ENCODE measurements at places on chromosomes 6 and 20.

DNA sequence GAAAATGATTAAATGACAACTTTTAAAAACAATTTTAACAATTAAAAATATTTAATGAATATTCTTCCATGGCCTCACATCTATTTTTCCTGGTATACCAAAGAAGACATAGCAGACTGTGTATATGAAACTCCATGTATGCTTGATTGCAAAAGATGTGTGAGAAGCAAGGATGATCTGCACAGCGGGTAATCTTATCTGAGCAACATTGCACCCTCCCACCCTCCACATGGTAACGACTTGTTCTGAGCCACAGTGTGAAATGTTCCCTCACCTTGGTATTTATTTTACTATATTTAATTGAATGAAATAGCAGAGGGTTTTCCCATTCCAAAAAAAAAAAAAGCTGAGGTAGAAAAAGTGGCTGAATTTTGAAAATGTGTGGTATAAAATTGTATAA lies 204.4 kb downstream of the SYNE1 start:
- DNase-seq, result no peak

DNA sequence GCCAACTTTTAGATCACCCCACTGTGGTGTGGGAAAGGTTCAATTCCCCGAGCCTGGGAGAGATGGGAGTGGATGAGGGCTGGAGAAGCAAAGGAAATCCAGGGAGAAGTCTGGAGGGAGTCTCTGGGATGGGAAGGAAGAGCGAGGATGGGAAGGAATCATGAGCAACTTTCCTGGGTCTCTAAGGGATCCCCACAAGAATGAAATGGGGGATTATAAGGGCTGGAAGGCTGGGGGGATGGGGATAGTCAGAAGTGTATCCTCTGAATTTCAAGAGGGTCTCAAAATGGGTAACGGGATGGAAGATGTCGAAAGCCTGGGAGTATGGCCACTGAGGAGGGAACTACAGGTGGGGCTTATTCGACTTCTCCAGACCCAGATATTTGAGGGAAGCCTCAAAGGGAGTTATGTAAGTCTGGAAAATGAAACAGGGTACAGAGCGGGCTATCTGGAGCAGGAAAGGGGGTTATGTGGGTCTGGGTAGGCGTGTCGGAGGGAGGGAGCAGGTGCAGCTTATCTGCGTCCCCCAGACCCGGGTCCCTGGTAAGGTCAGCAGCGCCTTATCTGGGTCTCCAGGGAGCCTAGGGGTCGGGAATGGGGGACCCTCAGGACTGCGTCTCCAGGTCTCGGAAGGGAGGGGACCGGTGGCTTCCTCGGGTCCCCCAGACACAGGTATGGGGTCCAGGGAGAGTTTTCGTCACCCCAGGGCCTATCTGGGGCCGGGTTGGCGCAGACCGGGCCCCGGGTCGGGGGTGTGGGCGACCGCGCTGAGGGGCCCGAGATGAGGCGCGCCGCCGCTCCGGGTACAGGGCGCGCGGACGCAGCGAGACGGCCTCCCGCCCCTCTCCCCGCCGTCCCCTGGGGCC lies 550 bp downstream of the PLAGL2 start:
- DNase-seq, result no peak

GRCh38 chr20:54980103-54980960 lies 504.9 kb downstream of the DOK5 start:
- DNase-seq, result no peak

DNA sequence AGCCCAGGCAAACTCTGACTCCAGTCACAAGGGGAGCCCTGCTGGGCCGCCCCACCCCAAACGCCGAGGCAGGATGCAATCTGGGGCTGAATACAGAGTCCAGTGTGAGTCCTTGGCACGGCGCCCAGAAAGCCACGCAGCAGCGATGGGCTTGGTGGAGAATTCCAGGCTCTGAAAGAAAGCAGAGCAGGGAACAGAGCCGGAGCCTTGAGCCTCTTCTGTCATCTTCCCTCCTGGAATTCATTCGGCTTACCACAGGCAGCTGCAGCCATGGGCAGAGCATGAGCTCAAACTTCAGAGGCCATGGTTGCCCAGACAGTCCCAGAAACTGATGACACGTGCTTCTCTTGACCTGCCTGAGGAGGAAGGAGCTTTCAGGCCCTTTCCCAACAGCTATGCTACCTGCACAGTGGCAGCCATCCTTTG lies 441.1 kb upstream of the JARID2 start:
- DNase-seq, result no peak

GRCh38 chr6:40485300-40485699 lies 101.9 kb downstream of the LRFN2 start:
- no peak for DNase-seq

- no peak for DNase-seq
These were observed 19.8 kb upstream of the STXBP5 start for GRCh38 chr6:147184379-147184778.

DNA sequence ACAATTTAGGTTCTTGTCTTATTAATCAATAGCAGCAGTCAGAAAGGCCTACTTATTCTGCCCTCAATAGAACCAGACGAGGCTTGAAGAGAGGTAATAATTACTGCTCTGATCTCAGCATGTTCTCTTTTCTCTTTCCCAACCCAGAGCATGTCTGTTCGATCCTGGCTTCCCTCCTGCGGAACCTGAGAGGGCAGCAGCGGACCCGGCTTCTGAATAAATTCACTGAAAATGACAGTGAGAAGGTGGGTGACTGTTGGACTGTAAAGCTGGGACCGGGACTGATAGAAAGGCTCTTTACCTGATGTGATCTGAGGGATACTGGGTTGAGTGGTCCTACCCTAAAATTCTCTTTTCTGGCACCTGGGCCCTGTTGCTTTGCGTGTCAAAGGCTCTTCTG lies 63.0 kb upstream of the VSTM2L start:
- no peak for DNase-seq

GRCh38 chr20:46808565-46808964 lies 86.1 kb upstream of the EYA2 start:
- DNase-seq, result no peak

DNA sequence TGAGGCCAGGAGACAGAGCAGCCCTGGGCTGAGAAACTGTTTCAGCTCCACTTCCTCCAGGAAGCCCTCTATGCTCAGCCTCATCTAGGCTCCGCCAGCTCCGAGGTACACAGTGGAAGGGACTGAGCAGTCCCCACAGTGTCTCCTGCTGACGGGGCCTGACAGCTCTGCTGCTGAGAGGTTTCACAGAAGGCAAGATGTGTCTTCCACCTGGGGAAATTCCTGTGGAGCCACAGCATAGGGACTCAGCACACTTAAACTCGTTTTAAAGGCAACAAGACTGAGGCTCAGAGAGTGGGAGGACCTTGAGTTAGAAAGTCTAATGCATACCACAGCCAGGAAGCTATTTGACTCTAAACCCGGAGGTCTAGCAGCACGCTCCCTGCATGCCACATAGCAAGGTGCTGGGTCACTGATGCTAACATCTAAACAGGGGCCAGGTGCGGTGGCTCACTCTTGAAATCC lies 6.8 kb downstream of the ADA start:
- no peak for DNase-seq

DNA sequence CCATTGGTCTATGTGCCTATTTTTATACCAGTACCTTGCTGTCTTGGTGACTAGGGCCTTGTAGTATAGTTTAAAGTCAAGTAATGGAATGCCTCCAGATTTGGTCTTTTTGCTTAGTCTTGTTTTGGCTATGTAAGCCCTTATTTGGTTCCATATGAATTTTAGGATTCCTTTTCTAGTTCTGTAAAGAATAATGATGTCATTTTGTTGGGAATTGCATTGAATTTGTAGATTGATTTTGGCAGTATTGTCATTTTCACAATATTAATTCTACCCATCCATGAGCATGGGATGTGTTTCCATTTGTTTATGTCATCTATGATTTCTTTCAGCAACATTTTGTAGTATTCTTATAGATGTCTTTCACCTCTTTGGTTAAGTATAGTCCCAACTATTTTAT lies 96.4 kb upstream of the PAK5 start:
- no peak for DNase-seq

DNA sequence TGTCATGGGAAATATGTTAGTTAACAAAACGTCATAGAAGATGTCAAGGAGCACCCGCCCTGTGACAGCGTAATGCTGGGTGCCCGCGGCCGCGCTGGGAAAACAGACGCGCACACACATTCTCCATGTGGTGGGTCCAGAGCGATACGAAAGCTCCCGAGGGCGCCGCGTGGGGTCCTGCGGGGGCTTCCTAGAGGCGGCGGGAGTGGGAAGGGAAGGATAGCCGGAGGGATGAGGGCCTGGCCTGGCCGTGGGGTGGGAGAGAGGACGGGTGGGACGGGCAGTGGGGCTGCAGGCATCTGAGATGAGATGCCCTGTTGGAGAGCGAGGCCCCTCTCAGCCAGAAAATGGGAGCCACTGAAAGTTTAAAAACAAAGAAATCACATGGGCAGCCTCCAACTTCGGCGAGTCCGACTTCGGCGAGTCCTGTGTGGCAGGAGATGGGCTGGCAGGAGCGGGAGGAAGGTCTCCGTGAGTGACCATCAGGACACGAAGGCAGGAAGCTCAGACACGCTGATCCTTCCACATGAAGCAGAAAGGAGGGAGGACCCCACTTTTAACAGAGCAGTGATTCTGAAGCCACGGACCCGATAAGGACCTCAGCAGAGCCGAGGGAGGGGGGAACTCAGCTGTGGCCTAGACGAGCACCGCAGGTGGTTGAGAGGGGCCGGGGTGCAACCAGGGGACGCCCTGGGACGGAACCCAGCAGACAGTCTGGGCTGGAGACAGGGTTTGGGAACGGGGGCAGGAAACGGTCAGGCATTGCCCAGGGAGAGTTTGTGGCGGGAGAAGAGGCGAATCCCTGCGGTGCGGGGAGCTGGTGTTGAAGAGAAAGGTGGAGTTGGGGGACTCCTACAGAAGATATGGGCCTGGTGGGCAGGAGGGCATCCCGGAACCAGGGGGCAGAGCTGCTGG lies 114.1 kb upstream of the FRMD1 start:
- no peak for DNase-seq

DNA sequence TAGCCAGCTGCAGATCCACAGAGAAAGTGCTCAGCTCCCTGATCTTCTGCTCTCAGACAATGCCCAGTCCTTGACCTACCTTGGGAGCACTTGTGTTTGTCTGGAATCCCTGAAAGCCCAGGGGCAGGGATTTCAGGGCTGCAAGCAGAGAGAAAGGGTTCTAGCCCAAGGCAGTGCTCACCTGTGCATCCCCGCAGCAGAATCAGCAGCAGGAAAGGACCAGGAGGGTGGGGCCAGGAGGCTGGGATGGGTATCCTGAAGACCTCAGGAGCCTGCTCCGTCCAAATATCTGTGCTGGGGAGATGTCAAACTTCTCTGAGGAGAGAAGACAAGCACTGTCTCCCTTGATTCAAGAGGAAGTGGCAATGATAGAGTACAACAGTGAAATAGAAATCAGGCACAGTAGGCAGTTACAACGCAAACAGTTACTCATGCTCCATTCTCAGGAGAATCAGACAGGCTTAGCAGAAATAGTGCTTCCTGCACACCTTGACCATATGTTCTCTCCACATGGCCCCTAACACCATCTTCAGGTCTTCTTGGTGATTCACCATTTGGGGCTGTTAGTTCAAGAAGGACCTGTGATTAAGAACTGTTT lies 28.7 kb upstream of the SIRPG start:
- DNase-seq, result no peak

GRCh38 chr20:62642666-62643520 lies 590 bp downstream of the SLCO4A1 start:
- peak; percentile 38 for DNase-seq

DNA sequence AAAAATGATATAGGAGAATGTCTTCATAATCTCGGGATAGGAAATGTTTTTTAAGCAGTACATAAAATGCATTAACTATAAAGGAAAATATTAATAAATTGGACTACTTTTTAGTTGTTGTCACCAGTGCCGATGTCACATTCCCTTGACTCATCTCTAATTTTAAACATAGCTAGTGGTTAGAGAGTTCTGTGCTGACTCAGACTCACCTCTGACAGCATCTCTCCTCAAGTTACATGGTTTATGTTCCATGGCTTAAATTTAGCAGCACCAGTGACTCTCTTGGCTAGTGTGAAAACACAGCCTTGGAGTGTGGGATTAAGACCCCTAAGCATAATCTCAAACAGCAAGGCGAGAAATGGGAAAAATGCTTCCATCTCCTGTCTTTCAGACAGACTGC lies 311.8 kb upstream of the MMS22L start:
- no peak for DNase-seq

DNA sequence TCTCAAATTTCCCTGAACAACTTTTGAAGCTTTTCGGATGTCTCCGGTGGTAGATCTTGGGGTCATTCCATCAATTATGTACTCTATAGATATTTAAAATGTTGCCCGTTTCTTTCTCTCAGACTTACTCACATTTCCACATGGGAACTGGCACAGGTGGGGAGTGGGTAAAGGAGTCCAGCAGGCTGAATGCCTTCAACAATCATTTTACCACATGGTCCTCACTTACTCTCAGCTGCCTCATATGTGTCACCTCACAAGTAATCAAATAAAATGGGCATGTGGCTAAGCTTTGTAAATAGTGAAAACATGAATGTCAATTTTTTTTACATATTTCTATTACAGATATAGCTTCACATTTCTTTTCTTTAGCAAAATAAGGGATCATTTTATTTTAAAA lies 677 bp downstream of the HLA-DQA1 start:
- no peak for DNase-seq

DNA sequence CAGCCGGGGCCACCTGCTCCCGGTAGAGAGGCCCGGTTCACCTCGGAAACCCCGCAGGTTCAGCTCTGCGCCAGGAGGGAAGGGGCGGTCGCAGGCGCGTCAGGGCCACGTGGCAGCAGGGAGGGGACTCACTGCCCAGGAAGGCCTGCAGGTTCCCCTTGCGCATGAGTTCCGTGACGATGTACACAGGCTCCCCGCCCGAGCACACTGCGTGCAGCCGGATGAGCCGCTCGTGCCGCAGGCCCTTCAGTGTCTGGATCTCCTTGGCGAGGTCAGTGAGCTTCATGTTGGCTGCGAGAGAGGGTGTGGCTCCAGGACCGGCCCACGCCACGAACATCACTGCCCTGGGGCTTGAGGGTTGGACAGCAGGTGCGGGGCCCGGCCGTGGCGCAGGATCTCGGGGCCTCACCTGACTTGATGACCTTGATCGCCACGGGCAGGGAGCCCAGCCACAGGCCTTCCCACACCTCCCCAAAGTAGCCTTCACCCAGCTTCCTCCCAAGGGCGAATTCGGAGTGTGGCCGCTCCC lies 4.9 kb upstream of the PTK6 start:
- no peak for DNase-seq

DNA sequence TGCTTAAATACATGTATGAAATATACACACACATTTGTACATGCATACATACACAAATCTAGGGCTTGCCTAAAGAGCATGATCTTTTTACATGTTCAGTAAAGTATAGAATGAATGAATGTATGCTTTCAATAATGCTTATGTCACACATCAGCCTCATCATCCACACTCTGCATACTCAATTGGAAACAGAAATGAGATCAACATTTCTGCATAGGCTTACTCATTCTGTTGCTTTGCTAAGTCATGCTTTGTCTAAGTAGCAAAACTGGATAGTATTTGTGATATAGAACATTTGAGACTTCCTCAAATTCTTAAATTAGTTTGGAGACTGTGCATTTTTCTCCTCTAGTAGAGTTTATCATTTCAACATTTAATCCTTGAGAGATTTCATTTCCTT lies 343.3 kb downstream of the ADGRB3 start:
- no peak for DNase-seq
